Activated naive CD8-positive, alpha-beta T cell treated with anti-CD3 and anti-CD28 coated beads, Interleukin-2, amount 50 U/mL, for 16 hours (primary cell): ENCODE measurements at places on chromosomes 12 and 14.

DNA sequence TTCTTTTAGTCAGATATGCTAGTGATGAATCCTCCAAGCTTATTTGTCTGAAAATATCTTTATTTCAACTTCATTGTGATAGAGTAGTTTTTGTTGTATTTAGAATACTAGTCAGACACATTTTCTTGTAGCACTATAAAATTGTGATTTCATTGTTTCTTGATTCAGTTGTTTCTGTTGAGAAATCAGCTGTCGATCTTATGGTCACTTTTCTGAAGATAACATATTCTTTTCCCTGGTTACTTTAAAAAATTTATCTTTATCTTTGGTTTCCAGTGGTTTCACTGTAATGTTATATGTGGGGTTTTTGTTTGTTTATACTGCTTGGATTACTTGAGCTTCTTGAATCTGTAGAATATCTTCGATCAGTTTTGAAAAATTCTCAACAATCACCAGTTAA is 426.1 kb downstream of the SOX5 start:
- DNase-seq, result no peak

DNA sequence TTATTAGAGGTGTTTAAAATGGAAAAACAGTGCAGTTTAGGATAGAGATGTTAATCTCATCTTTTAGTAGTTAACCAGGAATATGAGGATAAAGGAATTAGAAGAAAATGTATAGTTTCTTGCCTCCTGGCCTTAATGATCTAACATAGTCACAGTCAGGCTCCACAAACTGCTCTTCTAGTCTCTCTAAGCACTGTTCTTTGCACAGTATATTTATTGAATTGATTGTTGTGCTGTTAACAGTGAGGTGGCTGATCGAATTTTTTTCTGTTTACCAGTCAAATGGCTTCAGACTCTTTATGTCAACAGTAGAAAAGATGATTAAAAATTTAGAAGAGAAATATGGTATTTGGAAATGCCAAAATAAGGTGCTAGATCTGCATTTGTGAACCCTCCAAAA is 37.8 kb downstream of the ATF7IP start:
- DNase-seq, result no peak

DNA sequence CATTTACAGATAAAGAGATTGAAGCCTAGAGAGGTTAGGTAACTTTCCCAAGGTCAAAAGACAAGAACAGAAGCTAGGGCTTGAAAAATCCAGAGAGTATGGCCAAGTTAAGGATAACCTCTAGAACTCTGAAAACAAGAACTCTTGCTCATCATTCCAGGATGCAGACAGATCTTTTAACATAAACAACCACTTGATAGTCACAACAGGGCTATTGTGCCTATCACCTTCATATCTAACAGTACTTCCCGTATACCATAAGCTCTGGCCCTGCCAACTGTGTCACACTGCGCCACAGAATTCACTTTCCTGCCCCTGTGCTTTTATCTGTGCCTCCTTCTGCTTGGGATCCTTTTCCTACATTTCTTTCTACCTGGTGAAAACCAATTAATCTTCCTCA is 18.2 kb downstream of the ERP29 start:
- DNase-seq, result no peak

GRCh38 chr12:90301561-90302133 is 593.0 kb upstream of the ATP2B1 start:
- DNase-seq, result no peak

DNA sequence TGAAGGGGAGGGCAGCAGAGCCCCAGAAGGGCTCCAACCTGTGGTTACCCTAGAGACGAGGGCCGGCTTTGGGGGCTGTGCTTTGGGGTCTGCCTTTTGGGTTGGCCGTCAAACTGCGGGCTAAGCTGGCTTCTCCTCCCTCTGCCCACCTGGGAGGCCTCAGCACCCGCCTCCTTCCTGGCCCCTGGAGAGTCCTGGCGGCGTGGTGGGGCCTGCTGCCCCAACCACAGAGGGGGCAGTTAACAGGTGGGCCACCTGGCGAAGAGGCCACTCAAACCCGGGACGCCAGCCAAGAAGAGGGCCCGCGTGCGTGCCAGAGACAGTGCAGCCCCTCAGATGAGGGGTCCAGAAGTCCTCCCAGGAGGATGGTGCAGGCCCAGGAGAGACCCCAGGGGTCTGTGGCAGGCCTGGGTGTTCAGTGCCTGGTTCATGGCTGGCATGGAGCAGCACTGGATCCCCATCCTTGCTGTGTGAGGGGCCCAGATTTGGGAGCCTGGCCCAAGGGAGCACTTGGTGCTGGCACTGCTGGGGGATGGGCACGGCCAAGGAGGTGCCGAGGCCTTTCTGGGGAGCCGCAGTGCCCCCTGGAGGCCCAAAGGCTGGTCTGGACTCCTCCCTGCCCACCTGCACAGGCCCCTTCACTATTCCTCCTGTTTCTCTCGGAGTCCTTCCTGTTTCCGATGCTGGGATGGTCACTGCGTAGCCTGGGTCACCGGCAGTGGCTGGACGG is 48.8 kb downstream of the LRCOL1 start:
- no peak for DNase-seq

DNA sequence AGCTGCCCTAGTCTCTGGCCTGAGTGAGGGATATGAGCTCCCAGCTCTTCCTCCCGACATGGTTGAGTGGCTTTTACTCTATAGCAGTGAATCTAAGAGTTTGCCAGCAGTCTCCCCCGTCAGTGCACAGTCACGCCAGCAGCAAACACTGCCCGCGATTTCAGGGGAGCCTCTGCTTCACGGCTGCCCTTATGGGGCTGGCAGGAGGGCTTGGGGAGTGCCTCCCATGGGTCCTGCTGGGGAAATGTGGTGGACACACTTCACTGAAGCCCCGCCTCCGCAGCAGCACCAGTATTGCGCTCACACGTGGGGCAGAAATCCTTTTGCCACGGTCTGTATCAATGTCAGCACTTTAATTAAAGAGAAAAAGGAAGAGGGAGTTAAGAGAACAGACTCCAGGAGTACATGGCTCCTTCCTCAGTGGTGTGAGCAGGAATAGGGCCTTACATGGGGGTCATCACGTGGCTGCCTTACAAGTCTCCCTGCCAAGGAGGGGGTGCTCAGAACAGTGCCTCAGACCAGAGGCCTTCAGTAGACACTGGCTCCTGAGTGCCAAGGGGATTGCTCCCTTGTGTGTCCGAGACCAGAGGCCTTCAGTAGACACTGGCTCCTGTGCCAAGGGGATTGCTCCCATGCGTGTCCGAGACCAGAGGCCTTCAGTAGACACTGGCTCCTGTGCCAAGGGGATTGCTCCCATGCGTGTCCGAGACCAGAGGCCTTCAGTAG is 55.7 kb downstream of the SFSWAP start:
- DNase-seq, result no peak

DNA sequence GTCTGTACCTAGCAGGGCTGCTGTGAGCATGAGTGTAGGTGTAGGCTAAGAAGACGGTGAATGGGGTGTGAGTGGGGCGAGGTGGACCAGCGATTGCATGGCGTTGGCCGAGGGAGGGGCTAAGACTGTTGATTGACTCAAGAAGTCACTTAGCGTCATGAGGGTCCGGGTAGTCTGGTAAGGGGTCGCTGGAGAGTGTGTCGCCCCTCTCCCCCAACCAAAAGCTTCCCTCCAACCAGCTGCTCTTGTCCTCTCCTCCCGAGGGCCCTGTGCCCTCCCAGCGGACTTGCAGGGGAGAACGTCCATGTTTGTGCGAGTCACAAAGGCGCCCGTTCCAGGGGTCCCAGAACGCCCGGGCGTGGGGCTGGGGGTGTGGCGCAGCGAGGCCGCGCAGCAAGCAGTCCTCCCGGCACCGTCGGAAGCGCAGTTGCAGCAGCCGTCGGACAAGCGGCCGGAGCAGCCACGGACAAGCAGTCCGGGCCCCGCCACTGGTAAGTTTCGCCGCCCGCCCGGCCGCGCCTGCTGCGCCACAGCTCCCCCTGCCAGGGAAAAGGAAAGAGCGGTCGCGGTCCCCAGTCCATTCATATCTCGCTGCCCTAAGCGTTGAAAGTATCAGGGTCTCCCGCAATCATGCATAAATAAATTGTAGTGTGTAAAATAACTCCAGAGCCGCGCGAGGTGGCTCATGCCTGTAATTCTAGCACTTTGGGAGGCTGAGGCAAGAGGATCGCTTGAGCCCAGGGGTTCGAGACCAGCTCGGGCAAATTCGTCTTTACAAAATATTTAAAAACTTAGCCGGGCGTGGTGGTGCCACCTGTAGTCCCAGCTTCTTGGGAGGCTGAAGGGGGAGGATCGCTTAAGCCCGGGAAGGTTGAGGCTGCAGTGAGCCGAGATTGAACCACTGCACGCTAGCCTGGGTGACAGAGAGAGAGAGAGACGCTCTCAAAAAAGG is at the start of gene CCDC63:
Gene CCDC63, plus strand, starts transcription at position 373 of the 952 bp plus-strand sequence. CDS start 5,968 bp downstream, outside the sequence.
- no peak for DNase-seq

DNA sequence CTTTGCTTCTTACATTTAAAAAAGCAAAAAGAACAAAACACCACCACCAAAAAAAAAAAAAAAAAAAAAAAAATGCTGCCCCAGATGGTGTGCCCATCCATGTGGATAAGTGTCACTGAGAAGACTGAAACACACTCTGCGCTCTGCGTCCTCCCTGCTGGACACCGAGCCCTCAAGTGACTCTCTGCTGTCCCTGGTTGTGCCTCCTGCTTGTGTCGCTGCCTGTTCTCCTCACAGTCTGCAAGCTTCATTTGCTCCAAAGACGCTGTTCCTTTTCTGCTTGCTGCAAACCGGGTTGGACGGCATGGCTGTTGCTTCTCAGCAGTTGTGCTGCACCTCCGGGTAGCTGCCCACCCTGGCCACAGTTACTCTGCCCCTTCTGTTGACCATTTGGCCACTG is 276.2 kb upstream of the ATP2B1 start:
- no peak for DNase-seq

DNA sequence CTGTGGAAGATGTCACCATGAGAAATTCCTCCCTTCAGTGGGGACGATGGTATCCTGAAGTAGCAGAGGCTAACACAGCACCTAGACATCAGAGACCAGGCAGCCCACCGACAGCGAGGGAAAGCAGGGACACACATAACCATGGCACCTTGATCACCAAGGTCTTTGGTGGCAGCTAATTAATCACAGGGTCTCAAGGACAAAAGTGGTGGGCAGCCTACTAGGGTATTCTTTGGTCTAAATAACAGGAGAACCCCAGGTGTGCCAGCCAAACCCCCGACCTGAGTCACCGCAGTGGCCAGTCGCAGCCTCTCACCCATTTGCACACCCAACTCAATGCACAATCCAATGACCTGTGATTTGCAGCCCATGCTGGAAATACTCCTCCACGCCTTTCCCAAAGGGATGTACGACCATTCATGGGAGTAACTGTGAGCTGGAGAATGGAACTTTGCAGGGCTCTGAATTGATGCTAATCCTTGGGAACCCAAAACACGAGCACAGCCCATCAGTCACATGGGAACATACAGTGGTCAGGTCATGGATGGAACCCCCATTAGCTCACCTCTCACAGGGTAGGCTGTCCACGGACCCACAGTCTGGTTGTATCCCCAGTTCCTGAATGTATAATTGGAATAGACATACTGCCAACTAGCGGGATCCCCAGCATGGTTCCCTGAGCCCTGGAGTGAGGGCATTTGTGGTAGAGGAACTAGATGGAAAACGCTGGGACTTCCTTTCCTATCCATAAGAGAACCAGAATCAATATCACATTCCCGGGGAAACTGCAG is 58.7 kb upstream of the C14orf180 start:
- DNase-seq, result no peak

DNA sequence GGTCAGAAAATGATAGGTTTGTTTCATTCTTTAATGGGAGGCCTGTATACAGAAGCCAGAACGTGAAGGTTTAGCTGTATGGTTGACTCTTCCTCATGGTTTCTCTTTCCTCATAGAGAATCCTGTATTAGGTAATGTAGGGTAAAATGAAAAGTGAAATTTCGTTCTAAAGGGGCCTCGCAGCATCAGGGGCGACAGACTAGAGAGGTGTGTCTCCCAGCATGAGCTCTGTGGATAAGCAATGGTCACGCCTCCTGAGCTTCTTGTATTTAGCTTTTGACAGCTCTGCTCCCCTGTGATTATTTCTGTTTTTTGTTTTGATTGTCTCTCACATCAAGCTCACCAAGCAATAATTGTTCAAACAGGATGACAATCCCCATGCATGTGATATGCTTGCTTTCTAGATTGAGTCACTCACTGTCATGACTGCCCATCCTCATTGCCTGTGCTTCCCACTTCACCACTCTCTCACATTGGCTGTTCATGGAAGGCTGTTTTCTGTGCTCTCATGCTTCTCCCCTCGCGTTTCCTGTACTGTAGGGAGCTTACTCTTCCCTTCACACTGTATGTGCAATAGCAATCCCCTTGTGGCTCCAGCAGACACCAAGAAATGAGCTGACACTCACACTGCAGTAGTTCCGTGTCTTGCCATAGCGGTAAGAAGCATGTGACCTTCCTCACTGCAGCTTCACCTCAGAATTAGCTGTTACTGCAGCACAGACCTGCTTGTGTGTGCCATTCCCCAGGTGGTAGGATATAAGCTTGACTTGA is 44.0 kb downstream of the RAD52 start:
- no peak for DNase-seq

- DNase-seq, result no peak
Measured at GRCh38 chr12:74776378-74776777, 238.7 kb downstream of the ATXN7L3B start.

DNA sequence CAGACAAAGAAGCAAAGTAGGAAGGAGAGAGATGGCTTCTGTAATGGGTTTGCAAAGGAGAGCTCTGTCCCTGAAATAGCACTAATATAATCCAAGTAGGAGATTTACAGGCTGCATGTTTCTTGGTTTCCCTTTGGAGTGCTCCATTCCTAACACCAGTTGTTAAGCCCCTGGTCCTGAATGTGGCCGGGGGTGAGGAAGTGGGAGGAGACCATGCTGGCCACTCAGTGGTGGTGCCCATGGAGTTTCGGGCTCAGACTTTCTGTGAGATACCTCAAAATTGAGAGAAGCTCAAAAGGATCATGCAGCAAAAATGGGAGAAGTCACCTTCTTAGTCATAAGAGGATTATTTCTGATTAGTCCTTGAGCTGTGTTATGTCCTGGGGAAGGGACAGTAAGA is 88.5 kb downstream of the DAD1 start:
- no peak for DNase-seq

- no peak for DNase-seq
Measured at GRCh38 chr14:90757452-90757851, 58.8 kb downstream of the TTC7B start.

DNA sequence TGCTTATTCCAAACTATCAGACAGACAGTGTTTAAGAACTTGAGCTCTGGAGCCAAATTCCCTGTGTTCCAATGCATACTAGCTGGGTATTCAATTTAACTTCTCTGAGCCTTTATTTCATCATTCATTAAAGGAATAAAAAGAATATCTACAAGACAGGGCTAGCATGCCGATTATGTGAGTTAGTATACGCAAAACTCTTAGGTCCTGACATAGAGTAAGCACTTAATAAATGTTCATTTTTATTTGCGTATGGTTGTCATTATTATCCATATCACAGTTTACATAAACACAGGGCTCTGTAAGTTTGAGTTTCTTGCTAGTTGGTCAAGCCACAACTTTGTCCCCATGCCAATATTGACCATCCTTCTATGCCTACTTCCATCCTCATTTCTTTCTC is 161.5 kb downstream of the NUAK1 start:
- no peak for DNase-seq

- DNase-seq, result no peak
Measured at GRCh38 chr12:75564852-75565251, 53.4 kb upstream of the KRR1 start.
